ENCODE measurements at places on chromosomes 7 and 10.

DNA sequence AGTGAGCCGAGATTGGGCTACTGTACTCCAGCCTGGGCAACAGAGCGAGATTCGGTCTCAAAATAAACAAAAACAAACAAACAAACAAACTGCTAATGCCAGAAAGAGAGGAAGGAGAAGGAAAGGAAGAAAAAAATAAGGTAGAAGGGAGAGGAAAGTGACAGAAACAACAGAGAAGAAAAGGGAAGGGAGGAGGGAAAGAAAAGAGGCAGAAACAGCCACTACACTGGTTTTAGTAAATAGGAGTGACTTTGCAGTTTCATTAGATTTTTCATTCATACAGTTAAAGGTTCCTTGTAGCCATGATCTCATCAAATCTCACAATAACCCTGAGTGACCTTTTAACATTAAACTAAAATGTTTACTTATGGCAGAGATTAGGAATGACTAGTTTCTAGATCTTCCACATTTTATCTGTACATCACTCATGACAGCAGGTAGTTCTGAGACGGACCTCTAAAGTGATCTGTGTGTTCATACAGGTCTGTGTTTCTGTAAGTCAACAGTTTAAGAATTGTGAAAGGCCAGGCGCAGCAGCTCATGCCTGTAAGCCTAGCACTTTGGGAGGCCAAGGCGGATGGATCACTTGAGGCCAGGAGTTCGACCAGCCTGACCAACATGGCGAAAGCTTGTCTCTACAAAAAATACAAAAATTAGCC lies 191.3 kb upstream of the KLF14 start:
- DNase-seq: no peak

DNA sequence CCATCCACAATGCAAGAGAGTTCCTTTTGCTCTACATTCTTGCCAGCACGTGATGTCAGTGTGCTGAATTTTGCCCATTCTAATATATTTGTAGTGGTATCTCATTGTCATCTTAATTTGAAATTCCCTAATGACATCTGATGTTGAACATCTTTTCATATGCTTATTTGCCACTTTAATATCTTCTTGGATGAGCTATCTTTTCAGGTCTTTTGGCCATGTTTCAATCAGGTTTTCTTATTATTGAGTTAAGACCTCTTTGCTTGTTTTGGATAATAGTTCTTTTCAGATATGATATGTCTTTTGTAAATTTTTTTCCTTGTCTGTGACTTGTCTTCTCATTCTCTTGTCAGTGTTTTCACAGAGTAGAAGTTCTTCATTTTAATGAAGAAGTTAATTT lies 20.4 kb upstream of the FAM3C start:
- DNase-seq: no peak

- DNase-seq: no peak
Measured at GRCh38 chr7:595621-596010, 76.0 kb upstream of the PDGFA start.

DNA sequence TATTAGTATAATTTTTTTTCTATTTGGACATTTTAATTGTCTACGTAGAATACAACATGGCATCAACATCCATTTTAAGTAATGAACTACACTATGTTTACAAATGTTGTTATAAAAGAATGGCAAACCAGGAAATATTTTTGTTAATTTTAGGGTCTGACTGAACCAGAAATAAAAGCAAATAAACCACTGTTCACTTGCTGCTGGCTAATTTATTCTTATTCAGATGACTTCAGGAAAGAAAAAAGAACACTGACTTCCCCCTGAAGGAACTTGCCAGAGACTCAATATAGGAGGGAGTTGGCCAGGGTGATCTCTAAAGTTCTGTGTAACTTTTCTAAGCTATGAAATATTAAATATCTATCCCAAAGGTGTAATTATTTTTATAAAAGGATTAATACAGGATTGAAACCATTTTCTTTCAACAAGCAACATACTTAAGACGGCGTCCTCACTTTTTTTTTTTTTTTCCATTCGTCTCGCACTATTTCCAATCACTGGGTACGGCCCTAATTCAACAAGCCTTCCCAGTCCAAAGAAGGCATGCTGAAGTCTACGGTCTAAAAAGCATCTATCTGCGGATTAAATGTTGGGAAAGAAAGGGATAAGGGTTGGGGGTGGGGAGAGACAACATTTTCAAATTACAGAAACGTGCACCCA lies 1.2 kb downstream of the USP6NL start:
- no peak for DNase-seq

DNA sequence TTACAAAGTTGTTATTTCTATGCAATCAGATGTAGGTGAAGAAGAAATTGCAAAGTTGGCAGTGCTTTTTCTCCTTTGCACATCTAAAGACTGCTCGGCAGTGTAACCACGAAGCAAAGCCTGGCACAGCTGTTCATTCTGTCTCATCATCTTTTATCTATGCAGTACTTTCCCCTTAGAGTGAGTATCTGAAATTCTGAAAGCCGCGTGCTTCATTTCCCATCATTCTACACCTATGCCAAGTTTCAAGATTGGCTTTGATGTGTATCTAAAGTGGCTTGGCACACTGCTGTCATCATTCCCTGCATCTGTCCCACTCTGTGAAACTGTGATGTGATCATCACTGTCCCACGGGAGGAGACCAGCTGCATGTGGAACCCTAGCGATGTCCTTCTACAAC lies 15.2 kb downstream of the SOSTDC1 start:
- no peak for DNase-seq

GRCh38 chr7:157224627-157225026 lies 85.9 kb downstream of the UBE3C start:
- DNase-seq: no peak

GRCh38 chr7:141700848-141701371 lies 1.1 kb downstream of the DENND11 start:
- DNase-seq: no peak

- DNase-seq: no peak
Measured at GRCh38 chr10:120253131-120253530, 203.9 kb upstream of the PLPP4 start.

DNA sequence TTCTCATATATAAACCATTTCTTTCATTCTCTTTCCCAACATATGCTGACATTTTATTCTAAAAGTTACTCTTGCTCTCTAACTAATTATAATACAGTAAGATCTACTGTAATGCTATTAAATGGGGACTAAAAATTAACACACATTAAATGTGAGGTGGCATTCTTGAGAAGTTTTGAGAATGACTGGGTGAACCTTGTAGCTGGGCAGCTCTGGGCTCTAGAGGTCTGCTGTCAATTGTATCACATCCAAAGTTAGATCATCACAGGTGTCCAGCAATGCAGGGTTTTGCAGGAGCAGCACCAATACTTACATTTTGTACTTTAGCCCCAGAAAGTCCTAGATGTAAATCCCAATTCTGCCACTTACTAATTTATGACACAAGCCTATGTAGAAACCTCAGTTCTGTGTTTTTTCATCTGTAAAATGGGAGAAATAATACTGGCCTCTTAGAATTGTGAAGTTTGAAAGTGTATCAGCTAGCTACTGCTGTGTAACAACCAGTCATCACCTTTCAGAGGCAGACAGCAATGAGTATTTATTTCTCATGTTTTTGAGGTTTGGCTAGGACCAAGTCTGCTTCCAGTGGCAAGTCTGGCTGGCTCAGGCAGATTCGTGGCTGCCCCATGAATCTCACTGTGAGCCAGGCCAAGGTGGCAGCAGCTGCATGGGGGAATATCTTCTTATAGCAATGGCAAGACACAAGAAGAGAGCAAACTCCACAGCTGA lies 79.6 kb upstream of the EMX2 start:
- DNase-seq: no peak

GRCh38 chr7:108067844-108068243 lies 62.3 kb downstream of the LAMB4 start:
- no peak for DNase-seq

Data from activated CD8-positive, alpha-beta memory T cell treated with anti-CD3 and anti-CD28 coated beads for 48 hours (primary cell).